ENCODE measurements at places on chromosomes 16 and 17. TPM values are rescaled to one million over a fixed set of nuclear protein-coding genes. Genes with fewer than 3 reads are reported as not detected.

SYCE1L gene
- 6.0 TPM for total RNA-seq

SPN gene
- 0.60 TPM for total RNA-seq

DNA sequence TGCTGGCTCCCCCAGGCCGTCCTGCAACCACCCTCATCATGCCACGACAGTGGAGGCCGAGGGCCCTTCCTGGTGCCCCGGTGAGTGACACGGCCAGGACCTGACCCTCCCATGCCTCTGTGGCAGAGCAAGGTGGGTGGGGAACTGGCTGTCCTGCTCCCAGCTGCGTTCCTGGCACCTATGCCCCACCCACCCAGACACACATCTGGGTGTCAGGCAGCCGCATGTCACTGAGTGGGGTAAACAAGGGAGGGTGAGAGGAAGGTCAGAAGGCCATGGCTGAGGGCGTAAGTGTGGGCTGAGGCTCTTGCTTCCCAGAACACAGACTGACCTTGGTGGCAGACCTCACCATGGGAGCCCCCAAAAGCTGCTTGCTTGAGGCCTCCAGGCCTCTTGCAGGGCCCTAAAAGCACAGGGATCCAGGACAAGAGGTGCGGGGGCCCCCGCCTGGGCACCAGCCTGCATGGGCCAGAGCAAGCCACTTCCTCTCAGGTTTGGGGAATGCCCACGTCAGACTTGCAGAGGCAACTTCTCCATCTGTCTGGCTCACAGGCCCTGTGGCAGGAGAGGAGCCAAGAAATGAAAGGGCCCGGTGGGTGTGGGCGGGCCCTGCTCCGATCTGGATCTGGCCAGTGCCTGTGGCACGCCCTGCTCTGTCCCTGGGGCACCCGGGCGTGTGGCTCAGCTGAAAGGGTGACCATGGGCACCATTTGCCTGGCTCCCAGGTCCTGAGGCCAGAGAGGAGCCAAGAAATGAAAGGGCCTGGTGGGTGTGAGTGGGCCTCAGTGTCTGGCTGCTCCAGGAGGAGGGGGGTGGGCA lies 3.9 kb upstream of the CCDC57 start:
- ATAC-seq = peak; percentile 78

- no peak for ATAC-seq
Measured at GRCh38 chr17:57110579-57111325, 25.7 kb downstream of the AKAP1 start.

- ATAC-seq = no peak
Measured at GRCh38 chr16:9801651-9802050, 380.6 kb downstream of the GRIN2A start.

GRCh38 chr17:291587-291986 lies 61.0 kb downstream of the RPH3AL start:
- no peak for ATAC-seq

- no peak for ATAC-seq
Measured at GRCh38 chr16:30553393-30553899, 4.7 kb downstream of the ZNF764 start.
